ENCODE measurements at places on chromosomes 2 and 18. TPM values are rescaled to one million over a fixed set of nuclear protein-coding genes. Genes with fewer than 3 reads are reported as not detected.

The SPRED2 gene
- total RNA-seq = 18.0 TPM

The SH3RF3 gene
- 8.0 TPM for total RNA-seq

The FECH gene
- total RNA-seq = 32.7 TPM

The SKA1 gene
- 0.15 TPM for total RNA-seq

The MC5R gene
- not detected for total RNA-seq

The TRAPPC8 gene
- 36.8 TPM for total RNA-seq

The INHA gene
- total RNA-seq = 2.0 TPM

The ZNF396 gene
- 1.4 TPM for total RNA-seq

The UGGT1 gene
- total RNA-seq = 40.3 TPM

The IL37 gene
- total RNA-seq = not detected

The SERPINB3 gene
- total RNA-seq = not detected

The DIPK1C gene
- total RNA-seq = 0.90 TPM

The KLHL41 gene
- total RNA-seq = 134 TPM

The NOSTRIN gene
- total RNA-seq = 8.2 TPM

The CYRIA gene
- total RNA-seq = 1.5 TPM

The TMEM37 gene
- total RNA-seq = 4.6 TPM

The ERBB4 gene
- 17.2 TPM for total RNA-seq

Data from heart right ventricle (tissue), 16 donors.